NCI-H1436 (cell line): ENCODE measurements at places on chromosomes 6 and 20.

- no peak for DNase-seq
These were observed 659.7 kb upstream of the FLRT3 start for GRCh38 chr20:14996883-14997672.

DNA sequence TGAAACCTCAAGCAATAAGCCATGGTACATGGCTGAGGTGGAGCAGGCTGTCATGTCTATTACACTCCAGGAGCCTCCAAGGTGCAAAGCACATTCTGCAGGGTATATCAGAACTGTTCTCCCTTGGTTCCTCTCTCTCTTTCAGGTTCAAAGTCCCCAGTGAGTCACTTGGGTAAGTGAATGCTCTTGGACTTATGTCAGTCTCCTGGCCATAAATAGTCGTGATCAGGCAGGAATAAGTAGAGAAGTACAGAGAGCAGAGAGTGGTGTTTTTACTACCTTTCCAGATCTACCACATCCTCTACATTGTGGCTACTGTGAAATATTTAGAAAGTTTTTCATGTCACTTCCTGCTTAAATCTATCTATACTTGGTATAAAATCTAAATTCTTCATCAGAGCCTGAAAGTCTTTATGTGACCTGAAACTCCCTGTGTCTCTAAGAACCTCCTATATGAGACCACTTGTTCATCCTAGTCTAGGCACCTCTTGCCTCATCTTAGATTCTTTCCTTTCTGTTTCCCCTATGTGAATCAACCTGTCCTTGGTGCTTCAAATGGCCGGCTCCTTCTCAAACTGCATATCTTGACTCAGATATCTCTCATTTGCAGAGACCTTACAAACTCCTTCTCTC, 1077.6 kb upstream of the MAP3K7 start:
- DNase-seq = no peak

- DNase-seq = no peak
These were observed 456.6 kb downstream of the PREX1 start for GRCh38 chr20:48371211-48371610.

- no peak for DNase-seq
These were observed 90.2 kb downstream of the PTPN1 start for GRCh38 chr20:50600281-50600895.

- DNase-seq = no peak
These were observed 395.2 kb downstream of the BCKDHB start for GRCh38 chr6:80501636-80502035.

DNA sequence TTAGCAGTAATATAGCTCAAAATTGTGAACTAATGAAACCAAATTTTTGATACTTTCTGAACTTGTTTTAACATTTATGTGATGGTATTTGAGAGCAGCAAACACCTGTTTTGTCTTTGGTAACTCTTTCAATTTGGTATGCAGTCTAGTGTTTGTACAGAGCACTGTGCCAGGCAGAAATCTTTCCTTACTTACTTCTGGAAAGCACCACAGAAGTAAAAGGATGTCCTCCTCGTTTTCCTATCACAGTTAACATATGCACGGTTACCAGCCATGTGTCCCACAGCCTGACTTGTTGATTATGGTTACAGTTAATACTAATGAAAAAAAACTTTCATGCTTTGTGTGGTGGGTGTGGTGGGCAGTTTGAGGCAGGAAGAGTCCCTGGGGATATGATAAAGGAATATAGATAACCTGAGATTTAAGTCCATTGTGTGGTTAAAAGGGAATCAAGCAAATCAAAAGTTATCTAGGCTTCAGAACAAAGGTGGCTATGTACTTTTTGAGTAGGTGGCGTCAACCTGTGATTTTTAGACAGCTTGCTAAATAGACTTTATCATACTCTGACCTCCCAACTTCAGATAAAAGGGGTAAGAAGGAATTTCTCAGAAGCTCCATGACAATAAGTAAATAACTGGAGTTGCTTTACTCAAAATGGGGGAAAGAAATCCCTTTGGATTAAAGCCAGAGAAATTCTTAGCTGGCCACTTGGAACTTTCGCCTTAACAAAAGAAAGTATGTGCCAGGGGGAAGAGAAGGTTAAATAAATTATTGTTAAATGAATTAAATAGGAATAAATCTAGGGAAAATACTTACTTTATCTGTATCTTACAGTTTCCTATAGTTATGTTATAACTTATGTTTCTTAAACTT, 20.1 kb upstream of the COL10A1 start:
- no peak for DNase-seq

DNA sequence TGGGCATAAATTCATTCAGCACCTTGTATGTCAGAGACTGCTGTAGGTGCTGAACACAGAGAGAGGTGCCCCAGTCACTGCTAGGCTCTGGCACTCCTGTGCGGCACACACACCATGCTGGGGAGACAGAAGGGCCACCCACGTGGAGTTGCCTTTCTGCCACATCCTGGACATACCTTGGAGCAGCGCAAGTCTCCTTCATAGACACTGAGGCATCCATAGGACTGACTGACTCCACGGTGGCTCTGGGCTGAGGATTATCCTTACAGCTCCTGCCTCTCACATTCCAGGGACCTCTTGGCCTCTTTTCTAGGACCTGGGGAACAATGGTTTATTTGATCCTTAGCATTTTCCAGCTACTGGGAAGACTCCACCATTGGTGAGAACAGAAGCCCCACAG, 26.0 kb upstream of the SLC22A23 start:
- DNase-seq = no peak

GRCh38 chr20:46215913-46216707, 92.2 kb downstream of the CDH22 start:
- DNase-seq = no peak

DNA sequence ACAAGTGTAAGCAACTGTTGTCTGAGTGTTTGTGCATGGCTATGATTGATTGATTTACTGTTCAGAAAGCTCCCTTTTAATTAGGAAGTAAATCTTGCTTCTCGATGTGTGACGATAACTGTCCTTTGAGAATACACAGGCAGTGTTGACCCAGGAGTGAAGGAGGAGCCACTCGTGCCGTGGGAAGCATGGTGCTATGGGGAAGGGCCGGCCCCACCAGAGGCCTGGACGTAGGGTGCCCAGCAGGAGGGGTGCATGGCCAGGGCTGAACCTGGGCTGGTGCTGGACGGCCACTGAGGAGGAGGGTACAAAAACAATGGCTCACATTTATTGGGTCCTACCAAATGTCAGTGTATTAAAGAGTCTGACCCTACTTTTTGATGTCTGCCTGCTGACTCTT, 60.7 kb downstream of the ANKRD60 start:
- DNase-seq = no peak
